ENCODE measurements at places on chromosomes 1 and 21. TPM values are rescaled to one million over a fixed set of nuclear protein-coding genes. Genes with fewer than 3 reads are reported as not detected.

DNA sequence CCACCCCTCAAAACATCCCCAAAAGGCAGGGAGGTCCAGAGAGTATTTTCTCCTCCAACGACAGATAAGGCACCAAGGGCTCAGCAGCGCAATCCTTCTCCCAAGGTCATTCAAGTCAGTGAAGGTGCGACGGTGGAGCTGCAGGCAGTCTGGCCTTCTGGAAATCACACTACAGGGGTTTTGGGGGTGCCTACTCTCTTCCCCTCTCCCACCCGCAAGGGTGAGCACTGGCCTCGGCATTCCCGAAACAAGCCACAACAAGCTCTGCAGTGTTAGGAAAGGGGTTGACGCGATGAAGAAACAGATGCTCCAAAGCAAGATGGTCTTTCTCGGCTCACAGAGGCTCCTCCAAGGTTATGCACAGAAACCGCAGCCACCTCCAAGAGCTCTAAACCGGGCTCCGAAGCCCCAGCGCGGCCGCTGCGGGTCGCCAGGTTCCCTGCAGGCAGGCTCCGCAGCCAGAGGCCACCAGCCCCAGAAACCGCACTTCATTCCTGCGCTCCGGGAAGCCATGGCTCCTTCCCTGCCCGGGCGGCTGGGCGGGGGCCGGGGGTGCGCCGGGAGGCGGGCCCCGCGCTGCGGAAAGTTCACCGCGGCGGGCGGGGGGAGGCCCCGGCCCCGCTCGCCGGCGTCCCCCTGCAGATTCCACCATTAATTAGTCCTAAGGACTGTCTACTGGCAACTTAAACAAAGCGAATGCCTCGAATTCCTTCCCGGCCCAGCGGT is 1.1 kb downstream of the LUZP1 start:
- H3K27me3 ChIP-seq: no peaks in the 10 kb centered on the region
- H3K36me3 ChIP-seq: no peaks in the 10 kb centered on the region
- H3K27ac ChIP-seq: peak overlapping the region; percentile 85
- DNase-seq: peak; percentile 94

DNA sequence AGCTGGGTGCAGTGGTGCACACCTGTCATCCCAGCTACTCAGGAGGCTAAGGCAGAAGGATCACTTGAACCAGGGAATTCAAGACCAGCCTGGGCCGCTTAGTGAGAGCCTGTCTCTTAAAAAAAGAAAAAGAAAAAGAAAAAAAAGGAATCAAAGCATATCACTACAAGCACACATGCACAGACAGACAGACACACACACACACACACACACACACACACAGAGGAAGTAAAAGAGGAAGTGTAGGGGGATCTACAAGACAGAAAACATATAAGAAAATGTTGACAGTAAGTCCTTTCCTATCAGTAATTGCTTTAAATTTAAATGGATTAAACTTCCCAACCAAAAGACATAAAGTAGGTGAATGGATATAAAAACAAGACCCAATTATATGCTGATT is 180.3 kb downstream of the FAF1 start:
- no peak for DNase-seq
- H3K4me1 ChIP-seq: no peaks in the 10 kb centered on the region
- peaks cover 8% of the 10 kb centered on the region for H3K36me3 ChIP-seq
- H3K27me3 ChIP-seq: no peaks in the 10 kb centered on the region

Gene TRABD2B
- under 0.01 TPM for total RNA-seq

Gene FCRL4
- total RNA-seq: not detected

Gene TRMT13
- 10.9 TPM for total RNA-seq
